Stimulated activated CD8-positive, alpha-beta memory T cell treated with anti-CD3 and anti-CD28 coated beads, Interleukin-2, amount 100 ng/mL, for 48 hours (primary cell): ENCODE measurements at places on chromosomes 5 and 9.

- DNase-seq: no peak
Observed at GRCh38 chr9:77785341-77785740, 137.2 kb upstream of the GNA14 start.

DNA sequence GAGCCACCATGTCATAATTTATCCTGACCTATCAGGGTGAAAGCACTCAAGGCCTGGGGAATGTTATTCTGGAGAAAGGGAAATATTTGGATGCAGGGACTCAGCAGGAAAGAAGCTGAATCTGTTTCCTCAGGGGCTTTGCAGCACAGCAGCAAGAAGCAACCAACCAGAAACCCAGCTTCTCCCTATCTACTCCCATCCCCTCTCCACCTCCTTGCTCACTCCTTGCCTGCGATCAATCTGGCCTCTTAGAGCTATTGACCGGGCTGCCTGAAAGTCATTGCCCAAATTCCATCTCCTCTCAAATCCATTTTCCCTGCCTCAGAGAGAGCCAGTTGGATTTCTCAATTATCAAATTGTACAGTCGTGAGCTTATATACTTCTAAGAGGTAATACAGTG, 542.0 kb upstream of the TRPC7 start:
- DNase-seq: no peak

- no peak for DNase-seq
Observed at GRCh38 chr9:104774132-104774531, 10.2 kb downstream of the NIPSNAP3B start.

DNA sequence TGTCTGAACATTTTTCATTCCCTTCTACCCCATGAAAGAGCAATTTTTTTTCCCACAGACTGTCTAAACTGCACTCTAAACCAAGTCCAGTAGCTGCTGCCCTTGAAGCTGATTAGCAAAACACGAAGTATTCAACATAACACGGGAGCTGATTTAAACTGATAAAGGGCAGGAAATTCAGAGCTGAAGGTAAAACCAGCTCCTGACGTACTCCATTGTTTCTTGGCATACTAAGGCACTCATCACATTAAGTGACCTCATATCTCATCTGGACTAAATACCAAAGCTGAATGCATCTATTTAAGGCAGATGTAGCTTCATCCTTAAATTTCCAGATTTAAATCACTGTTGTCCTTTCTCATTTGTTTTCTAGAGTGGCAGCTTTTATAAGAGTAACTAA, 12.0 kb downstream of the GDF9 start:
- no peak for DNase-seq

DNA sequence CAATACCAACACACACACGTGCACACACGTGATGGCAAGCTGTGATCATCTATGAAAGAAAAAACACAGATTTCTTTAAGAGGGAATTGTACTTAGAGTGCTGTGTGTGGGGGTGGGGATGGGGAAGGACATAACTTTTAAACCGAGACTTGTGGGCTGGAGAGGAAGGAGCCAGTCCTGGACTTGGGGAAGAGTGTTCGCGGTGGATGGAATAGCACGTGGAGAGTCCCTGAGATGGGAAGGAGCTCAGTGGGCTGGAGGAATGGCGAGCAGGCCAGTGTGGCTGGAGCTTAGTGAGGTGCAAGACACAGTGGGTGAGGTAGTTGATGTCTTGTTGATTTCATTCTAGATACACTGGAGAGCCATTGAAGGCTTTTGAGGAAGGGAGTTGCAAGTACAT, 78.5 kb downstream of the RGS3 start:
- DNase-seq: no peak

- DNase-seq: no peak
Observed at GRCh38 chr9:18759827-18760226, 273.2 kb downstream of the SAXO1 start.

DNA sequence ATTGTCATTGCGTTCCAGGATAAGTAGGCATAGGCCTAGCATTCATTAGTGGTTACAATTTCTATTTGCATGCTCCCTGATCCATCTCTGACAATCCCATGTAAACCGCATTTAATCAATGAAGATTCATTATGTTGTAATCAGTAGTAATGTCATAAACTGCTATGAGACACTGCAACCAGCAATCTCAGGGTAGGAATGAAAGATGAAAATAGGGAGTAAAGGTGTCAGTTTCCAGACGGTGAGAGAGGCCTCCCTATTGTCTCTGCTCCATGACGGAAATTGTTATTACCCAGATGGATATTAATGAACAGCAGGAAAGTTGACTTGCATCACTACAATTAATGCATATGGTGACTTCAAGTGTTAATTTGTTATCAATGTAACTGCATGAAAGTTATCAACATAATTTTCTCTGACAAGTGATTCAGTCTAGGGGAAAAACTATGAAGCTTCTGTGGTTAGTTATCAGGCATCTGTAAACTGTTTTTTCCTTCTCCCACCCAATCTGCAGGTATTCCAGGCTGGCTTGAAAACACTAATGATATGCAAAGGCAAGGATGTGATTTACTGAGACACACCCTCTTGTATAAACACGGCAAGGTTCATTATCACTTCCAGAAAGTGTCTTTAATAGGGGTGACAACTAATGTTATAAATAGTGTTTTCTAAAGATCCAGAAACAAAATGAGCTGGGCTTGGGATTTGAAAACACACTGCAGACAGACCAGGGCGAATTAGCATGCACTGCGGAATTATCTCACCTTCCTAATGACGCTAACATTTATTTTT, 73.5 kb downstream of the ZNF622 start:
- no peak for DNase-seq

DNA sequence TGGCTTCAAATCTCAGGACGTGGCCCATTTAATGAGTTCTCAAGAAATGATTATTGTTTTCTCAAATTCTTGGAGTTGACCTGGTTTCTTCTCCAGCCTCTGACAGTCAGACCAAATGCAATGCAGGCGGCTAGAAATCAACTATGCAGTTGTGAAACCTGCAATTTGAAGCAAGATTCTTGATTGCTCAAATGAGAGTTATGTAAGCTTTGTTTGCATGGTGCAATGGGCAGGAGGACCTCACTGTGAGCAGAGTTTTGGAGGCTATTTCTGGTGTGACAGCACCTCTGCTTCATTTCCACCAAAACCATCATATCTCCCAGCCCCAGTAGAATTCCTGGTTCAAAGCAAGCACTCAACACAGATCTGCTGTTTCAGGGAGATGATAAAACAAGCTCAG, 500.0 kb upstream of the KLF4 start:
- no peak for DNase-seq

GRCh38 chr5:133489632-133490031, 122.7 kb downstream of the FSTL4 start:
- no peak for DNase-seq

DNA sequence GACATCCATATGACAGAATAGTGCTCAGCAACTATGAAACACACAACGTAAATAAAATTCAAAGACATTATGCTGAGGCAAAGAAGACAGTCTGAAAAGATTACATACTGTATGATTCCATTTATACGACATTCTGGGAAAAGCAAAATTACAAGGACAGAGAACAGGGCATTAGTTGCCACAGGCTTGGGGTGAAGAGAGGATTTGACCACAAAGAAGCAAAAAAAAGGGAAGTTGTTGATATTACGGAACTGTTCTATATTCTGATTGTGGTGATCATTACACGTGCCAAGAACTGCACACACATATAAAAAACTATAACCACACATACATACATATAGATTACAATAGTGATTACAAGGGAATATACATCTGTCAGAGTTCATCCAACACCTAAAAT, 24.1 kb downstream of the CDK5RAP2 start:
- no peak for DNase-seq

- no peak for DNase-seq
Observed at GRCh38 chr9:7976167-7976755, 176.7 kb upstream of the DMAC1 start.

DNA sequence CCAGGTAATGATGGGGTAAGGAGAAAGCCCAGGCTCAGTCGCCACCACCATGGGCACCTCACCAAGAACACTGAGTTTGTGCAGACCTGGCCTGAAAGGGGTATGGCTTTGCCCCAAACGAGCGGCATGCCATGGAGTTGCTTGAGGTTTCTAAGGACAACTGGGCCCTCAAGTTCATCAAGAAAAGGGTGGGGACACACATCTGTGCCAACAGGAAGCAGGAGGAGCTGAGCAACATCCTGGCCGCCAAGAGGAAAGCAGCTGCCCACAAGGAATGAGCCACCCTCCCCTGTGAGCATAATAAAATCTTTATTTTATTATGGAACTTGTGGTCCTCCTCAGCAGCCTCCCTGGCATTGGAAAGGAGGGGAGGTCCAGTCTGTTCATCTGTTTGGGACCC, 23.8 kb downstream of the CD14 start:
- DNase-seq: no peak

- DNase-seq: no peak
Observed at GRCh38 chr5:41334758-41335157, 121.4 kb upstream of the C6 start.

GRCh38 chr5:14286574-14287421, 143.7 kb downstream of the TRIO start:
- no peak for DNase-seq

- no peak for DNase-seq
Observed at GRCh38 chr5:66138637-66139317, 5.3 kb upstream of the SREK1 start.

GRCh38 chr5:171295801-171296200, 13.2 kb upstream of the TLX3 start:
- DNase-seq: no peak

DNA sequence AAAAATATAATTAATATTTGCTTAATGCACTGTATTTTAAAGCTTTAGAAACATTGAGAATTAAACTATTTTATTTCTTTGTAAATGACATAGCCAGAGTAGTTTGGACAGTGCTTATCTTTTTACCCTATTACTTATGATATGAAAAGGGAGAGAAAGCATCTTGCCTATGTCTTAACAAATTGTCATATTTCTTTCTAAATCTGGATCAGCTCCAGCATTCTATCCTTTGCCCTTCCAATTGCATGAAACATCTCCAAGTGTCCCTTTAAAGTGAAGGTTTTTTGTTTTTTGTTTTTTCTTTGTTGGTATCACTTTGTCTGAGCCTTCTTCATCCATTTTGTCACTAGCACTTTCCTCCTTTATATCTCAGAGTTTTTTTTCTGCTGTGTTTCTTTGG, 511.6 kb upstream of the FAM174A start:
- DNase-seq: no peak

DNA sequence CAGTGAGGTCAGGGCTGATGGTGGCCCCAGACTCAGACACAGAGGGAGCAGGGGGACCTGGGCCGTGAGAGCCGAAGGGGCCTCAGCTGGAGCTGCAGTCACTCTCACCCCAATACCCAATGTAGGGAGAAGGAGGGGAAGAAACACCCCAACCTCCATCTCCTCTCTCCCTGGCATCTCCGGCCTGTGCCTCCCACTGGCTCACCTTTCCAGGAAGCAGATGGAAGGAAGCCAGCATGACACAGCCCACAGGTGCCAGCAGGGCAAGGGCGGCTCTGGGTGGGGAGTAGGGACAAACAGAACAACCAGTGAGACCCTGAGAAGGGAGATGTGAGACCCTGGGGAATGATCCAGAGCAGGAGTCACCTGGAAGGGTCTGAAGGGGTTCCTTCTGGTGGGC, 3.0 kb upstream of the CRB2 start:
- DNase-seq: no peak

DNA sequence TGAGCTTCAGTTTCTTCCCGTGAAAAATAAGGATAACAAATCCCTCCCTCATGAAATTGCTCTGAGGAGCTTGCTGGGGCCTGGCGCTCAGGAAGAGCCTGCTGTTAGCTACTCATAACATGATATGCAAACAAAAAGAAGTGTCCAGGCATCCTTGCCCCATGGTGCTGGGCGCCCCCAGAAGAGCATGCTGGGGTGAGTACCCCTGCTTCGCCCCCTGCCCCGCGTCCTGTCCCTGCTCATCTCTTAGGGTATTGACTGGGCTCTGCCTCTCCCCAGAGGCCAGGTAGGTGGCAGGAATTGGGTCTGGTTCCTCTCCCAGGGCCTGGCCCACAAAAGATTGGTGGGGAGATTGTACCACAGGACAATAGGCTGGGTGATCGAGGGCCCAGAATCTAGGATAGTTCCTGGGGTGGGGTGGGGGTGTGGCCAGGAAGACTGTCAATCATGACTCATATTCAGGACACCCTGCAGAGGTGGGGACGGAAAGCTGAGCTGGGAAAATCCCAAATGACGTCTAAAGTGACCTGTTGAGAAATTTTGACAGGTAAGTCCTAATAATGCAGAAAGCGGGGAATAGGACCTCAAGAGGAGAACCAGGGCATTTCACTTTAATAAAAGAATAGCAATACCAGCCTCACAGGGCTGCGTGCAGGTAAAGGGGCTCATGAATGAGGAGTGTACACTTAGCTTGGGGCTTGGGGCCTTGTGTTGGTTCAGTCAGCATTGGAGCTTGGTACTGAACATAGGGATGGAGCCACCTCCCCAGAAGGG, 8.9 kb downstream of the PITX1 start:
- no peak for DNase-seq

DNA sequence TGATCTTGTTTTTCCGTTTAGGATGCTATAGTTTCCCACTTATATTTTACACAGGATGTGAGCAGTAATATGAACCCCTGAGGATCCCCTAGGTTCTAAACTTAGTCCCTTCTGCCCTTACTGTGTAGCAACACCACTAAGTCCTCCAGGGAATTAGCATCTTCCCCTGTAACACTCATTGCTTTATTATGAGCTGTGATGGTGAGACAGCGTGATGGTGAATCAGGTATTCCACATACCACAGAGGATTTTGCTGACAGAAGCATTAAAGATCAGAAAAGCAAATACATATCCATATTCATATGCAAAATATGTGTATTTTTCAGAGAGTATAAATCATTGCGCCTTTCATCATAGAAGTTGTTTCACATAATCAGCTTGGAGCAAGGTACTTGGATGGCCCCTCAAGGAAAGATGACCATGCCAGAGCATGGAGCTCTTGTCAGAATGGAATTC, 317.0 kb downstream of the ICE1 start:
- DNase-seq: no peak

- no peak for DNase-seq
Observed at GRCh38 chr5:134533115-134533815, 7.8 kb downstream of the JADE2 start.

GRCh38 chr9:109709866-109710265, 70.1 kb upstream of the PALM2AKAP2 start:
- no peak for DNase-seq
